ENCODE measurements at places on chromosomes 3 and 15. TPM values are rescaled to one million over a fixed set of nuclear protein-coding genes. Genes with fewer than 3 reads are reported as not detected.

SLC9C1 gene
- not detected for total RNA-seq

CNTN4 gene
- total RNA-seq: not detected

EPB42 gene
- total RNA-seq: not detected

AADACL2 gene
- total RNA-seq: not detected

FOXB1 gene
- total RNA-seq: 1.2 TPM

UBA3 gene
- 117 TPM for total RNA-seq

- no peak overlapping the region for H3K27ac ChIP-seq
- H3K27me3 ChIP-seq: peaks cover 7% of the 10 kb centered on the region
- H3K36me3 ChIP-seq: no peaks in the 10 kb centered on the region
- no peak for DNase-seq
- H3K4me3 ChIP-seq: no peak overlapping the region
These were observed 87.8 kb upstream of the MANF start for GRCh38 chr3:51297333-51297732.

DNA sequence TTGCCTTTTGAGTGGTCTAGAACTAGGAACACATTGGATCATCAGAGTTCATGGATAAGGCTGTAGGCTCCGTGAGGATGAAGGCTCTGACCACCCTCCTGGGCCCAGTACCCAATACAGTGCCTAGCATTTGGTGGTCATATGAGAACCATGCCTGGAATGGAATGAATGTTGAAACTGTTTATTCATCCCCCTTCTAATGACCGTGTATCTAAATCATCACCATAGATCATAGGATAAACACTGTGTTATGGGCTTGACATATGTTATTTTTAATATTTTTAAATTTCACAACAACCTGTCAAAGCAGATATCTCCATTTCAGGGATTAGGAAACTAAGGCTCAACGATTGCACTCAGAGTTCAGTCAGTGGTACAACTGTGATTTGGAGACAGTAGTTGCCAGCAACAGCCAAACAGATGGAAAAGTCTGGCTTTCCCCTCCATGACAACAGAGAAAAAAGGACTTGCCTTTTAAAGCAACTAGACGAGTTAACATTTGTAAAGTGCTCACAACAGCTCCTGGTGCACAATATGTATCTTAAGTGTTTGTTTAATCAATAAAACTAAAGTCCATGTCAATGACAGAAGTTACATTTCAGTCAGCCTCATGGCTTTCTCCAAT lies 89.6 kb downstream of the TMEM266 start:
- no peak overlapping the region for H3K4me3 ChIP-seq
- H3K4me1 ChIP-seq: no peaks in the 10 kb centered on the region
- no peaks in the 10 kb centered on the region for H3K36me3 ChIP-seq
- peaks cover 22% of the 10 kb centered on the region for H3K27me3 ChIP-seq
- DNase-seq: no peak
- no peak overlapping the region for H3K27ac ChIP-seq

DNA sequence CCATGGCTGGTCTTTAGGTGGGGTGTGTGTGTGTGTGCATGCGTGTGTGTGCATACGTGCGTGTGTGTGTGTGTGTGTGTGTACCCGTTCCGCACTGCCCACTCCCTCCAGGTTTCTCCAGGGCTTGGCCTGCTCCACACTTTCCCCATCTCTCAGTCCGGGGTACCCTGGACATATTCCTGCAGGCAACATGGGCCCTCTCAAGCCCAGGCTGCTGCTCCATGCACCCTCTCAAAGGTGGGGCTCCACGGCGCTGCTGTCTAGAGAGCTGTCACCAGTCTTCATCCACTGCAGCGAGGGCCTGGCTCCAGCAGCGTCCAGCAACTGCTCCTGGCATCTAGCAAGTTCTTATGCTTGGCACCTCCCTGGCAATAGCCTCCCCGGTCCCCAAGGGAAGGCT lies 86.1 kb downstream of the ATP10A start:
- H3K27ac ChIP-seq: no peak overlapping the region
- DNase-seq: no peak
- H3K4me3 ChIP-seq: no peak overlapping the region
- no peaks in the 10 kb centered on the region for H3K27me3 ChIP-seq

DNA sequence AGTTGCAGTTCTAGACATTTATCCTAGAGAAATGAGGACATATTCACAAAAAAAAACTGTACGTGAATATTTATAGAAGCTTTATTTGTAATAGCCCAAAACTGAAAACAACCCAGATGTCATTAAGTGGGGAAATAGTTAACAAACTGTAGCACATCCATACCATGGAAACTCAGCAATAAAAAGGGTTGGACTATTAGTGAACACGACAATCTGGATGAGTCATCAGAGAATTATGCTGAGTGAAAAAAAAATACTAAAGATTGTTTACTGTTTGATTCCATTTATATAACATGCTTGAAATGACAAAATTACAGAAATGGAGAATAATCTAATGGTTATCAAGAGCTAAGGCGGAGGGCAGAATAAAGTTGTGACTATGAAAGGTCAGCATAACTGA lies 59.5 kb downstream of the CPA3 start:
- no peaks in the 10 kb centered on the region for H3K4me1 ChIP-seq
- H3K27ac ChIP-seq: no peak overlapping the region
- H3K36me3 ChIP-seq: no peaks in the 10 kb centered on the region
- DNase-seq: no peak
- peaks cover 8% of the 10 kb centered on the region for H3K27me3 ChIP-seq

- H3K27me3 ChIP-seq: peaks cover 33% of the 10 kb centered on the region
- H3K4me3 ChIP-seq: no peak overlapping the region
- H3K4me1 ChIP-seq: peaks cover 7% of the 10 kb centered on the region
- H3K36me3 ChIP-seq: no peaks in the 10 kb centered on the region
- DNase-seq: no peak
- H3K27ac ChIP-seq: no peak overlapping the region
These were observed 4.0 kb downstream of the TRIM71 start for GRCh38 chr3:32821686-32822296.

- no peaks in the 10 kb centered on the region for H3K4me1 ChIP-seq
- DNase-seq: peak; percentile 3
- H3K27ac ChIP-seq: no peak overlapping the region
These were observed 225.6 kb upstream of the ROPN1 start for GRCh38 chr3:124217542-124217941.

- no peak within 1 kb of the TSS for H3K4me3 ChIP-seq
- no peaks in the 10 kb centered on the region for H3K36me3 ChIP-seq
- peaks cover 16% of the 10 kb centered on the region for H3K4me1 ChIP-seq
- H3K27ac ChIP-seq: no peak within 1 kb of the TSS
- no peak for DNase-seq
These were observed at the start of gene FSD2 for GRCh38 chr15:82805994-82806406. TSS of gene FSD2 (minus strand) at chr15:82806069. CDS start at chr15:82787390, 18,679 bp downstream.

DNA sequence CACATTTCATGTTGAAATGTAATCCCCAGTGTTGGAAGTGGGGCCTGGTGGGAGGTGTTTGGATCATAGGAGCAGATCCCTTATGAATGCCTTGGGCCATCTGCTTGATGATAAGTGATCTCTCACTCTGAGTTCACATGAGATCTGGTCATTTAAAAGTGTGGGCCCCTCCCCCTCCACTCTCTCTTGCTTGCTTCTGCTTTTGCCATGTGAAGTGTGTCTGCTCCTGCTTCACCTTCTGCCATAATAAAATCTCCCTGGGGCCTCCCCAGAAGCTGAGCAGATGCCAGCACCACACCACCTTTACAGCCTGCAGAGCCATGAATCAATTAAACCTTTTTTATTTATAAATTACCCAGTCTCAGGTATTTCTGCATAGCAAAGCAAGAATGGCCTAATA lies 14.2 kb upstream of the CD200R1L start:
- H3K4me1 ChIP-seq: peaks cover 32% of the 10 kb centered on the region
- H3K4me3 ChIP-seq: no peak overlapping the region
- no peak overlapping the region for H3K27ac ChIP-seq
- DNase-seq: no peak
- H3K36me3 ChIP-seq: peaks cover 5% of the 10 kb centered on the region

GRCh38 chr3:18354701-18355100 lies 70.4 kb downstream of the SATB1 start:
- DNase-seq: no peak
- H3K27me3 ChIP-seq: no peaks in the 10 kb centered on the region
- peaks cover 68% of the 10 kb centered on the region for H3K36me3 ChIP-seq
- H3K4me3 ChIP-seq: no peak overlapping the region

DNA sequence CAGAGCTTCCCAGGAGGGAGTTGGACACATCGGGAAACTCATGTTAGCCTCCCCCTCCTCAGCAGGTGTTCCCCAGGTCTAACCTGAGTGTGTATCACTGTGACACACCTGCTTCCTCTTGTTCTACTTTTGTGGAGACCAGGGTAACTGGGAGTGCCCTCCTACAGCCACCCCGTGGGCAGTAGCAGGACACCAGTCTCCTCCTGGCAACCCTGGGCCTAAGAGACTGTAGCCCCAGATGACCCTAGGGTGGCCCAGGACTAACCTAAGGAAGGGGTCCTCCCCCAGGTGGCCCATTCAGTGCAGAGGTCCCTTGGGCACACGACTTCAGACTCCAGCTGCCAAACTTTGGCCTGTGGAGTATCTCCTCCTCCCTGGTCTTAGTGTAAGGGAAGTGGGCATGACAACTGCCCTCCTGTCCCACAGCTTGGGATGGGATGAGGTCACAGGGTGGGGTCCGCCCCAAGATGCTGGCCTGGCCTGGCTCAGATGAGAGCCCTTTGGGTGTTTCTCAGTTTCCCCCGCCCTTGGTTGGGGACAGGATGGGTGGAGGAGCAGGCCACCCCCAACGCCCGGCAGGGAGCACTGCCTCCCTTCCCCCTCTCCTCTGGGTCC lies 4.8 kb downstream of the CSK start:
- no peak for DNase-seq
- H3K36me3 ChIP-seq: peaks cover 49% of the 10 kb centered on the region
- H3K4me3 ChIP-seq: peak overlapping the region; percentile 86
- H3K27ac ChIP-seq: peak overlapping the region; percentile 98

DNA sequence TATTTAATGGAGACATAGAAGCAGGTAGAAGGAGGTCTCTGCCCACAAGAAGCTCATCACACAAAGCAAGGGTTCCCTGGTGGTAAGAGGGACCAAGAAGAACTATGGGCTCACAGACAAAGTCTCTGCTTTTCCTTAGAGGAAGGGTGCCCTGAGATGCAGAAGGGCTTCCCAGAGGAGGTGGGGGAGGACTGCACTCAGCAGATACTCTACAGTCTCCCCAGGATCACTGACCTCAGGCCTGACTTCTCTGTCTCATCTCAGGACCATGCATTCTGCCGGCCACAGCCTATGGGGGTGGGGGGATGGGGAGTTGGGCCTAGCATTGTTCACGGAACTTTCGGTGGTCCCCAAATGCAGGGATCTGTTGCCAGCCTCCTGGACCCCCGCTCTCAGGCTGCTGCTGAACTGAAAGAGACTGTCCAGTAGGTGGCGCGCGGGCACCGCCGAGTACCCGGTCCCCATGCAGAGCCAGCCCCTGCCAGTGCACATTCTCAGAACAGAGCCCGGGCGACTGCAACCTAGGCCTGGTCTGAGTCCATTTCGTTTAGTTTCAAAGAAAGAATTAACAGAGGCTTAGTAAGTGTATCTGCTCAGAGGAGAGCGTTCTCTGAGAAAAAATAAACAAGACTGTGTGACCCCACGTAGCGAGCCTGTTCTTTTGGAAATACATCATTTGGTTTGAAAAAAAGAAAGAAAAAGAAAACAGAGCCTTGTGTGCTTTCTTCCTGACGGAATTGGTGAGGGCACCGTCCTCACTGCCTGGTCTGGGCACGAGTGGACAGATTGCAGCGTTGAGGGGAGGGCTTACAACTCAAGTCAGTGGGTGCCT lies 74.1 kb downstream of the LRTM1 start:
- no peaks in the 10 kb centered on the region for H3K36me3 ChIP-seq
- no peak overlapping the region for H3K27ac ChIP-seq
- peak; percentile 2 for DNase-seq
- no peaks in the 10 kb centered on the region for H3K27me3 ChIP-seq
